ENCODE measurements at places on chromosomes 2 and 18. TPM values are rescaled to one million over a fixed set of nuclear protein-coding genes. Genes with fewer than 3 reads are reported as not detected.

DNA sequence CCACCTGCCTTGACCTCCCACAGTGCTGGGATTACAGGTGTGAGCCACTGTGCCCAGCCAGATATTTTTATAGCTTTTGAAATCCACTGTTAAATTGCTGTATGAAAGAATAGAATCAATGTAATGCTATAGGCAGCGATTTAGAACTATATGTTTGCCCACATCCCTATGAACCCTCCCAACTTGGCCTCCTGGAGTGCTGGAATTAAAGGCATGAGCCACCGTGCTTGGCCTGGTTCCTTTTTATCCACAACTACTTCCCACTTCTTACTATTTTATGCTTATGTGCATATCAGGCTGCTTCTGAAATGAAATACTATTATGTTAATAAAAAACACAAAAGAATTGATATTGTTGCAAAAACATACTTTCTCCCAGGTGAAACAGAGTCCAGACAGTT is 11.6 kb upstream of the PTPN2 start:
- no peak for DNase-seq

The RSAD2 gene
- total RNA-seq, result 0.20 TPM

DNA sequence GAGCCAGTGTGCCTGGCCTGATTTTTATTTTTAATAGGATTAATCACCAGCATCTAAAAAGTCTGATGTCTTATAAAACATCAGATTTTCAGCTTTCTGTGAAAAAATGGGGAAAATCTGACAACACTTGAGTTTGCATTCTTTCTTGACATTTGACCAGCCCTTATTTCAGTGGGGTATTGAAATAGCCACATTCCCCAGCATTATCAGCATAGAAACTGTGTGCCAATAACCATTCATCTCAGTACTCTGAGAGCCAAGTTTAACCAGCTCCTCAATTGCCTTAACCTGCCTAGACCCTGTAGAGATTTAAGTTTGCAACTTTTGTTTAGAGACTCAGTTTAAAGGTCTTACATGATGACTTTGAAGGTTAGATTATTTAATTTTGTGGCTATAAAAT is 155.0 kb downstream of the CERS6 start:
- no peak for DNase-seq

DNA sequence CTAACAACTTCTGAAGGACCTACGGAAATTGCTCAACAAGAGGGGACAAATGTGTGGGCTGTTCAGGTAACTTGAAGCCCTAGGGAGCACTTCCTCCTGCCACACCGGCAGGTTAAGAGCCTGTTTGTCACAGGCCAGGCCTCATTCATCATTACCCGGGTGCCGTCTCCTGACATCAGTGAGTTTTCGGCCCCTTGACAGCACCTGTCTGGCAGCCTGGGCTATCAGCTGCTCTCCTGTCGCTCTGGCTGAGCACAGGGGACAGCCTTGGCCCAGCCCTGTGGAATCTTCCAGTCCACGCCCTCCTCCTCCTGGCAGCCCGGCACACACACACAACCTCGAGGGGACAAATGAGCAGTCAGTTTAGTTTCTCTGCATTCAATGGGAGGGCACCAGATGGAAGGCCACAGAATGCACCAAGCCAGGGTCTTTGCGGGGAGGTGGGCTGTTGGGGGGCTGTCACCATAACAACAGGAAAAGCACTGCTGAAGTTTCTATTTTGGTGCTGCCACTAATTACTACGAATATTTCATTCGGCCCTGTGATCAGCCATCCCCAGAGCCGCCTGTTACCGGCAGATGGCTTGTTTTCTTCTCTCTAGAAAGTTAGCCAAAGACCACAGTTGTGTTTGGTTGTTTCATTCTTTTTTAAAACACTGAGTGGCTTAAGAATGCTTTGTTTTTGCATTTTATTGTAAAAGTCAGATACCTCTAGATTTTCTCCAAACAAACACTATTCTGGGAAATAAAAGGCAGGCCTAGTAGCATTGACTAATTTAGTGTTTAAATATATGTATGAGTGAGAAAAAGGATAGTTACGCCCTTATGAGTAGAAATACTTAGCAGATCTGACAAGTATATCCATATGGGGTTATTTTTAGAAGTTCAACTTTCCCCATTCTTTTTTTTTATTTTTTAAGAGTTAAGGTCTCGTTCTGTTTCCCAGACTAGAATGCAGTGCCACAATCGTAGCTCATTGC is 189.9 kb upstream of the NDUFV2 start:
- DNase-seq, result no peak

The PPP1R1C gene
- total RNA-seq, result 1.9 TPM

The C2orf69 gene
- 12.9 TPM for total RNA-seq

The FAM110C gene
- total RNA-seq, result 31.4 TPM

- no peak for DNase-seq
Observed at GRCh38 chr18:11760498-11761167, 71.6 kb downstream of the GNAL start.

DNA sequence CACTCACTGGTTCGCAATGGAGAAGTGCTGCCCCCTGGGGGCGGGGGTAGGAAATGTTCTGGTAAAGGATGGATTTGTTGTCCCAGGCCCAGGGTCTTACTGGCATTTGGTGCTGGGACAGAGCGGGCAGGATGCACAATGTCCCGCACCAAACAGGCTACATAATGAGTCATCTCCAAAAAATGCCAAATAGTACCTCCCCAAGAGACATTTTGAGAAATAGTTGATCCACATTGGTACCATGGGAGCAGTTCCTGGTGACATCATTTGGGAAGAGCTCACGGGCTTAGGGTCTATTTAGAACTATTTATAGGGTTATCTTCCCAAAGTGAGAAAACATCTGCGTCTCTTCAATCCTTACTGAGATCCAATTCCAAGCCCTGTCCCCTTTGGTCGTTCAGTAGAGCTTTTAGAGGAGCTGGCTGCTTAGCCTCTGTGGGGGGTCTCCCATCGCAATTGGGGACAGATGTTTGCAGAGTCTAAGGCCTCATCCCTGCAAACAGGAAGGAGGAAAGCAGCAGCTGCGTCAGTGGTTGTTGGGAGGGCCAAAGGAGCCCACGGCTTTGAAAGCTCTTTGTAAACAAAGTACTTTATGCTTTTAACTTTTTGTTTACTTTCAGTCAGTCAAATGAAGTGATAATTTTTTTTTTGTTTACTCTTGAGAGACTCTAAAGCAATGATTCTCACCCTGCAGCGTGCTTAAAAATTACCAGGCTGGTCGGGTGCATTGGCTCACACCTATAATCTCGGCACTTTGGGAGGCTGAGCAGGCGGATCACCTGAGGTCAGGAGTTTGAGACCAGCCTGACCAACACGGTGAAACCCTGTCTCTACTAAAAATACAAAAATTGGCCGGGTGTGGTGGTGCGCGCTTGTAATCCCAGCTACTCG is 49.3 kb downstream of the GREB1 start:
- DNase-seq, result peak; percentile 25

- DNase-seq, result no peak
Observed at GRCh38 chr2:204226305-204226880, 289.8 kb downstream of the ICOS start.

- peak; percentile 91 for DNase-seq
Observed at GRCh38 chr2:64203858-64204632, 59.8 kb upstream of the PELI1 start.

DNA sequence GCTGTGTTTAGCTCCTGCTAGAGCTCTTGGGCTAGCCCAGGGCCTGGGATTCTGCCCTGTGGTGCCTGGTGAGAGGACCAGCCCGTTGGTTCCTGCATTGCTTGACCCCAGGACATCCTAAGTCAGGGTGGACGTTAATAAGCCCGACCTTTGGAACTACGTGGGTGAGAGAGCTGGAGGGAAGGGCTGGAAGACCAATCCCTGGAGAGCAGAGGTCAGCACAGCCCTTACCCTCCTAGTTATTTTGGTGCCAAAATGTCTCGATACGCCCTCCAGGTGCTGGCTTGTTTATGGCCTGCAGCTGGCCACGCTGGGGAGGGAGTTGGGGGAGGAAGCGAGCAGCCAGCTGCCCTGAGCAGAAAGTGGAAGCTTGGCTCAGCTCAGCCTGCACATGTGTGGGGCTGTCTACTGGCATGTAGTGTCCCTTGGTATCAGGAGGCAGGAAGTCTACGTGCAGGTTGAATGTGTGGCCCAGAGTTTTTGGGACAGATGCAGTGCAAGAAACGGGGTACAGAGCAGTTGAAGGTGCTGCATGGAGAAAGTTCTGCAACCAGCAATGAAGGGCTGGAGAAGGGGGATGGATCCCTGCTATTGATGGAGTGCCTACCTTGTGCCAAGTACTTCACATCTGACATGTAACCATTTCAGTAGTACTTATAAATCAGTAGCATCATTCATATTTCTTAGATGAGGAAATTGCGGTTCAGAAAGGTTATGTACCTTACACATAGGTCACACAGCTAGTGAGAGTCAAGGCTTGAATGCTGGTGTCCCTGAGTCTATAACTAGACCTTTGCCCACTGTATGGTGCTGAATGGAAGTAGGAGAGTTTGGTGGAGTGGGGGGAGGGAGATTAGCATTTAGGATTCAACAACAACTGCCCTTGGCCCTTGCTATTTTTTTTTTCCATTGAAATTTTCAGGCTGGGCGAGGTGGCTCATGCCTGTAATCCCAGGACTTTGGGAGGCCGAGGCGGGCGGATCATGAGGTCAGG is 5.0 kb upstream of the DGKD start:
- no peak for DNase-seq

- no peak for DNase-seq
Observed at GRCh38 chr2:66174491-66174890, 260.4 kb upstream of the MEIS1 start.

- peak; percentile 19 for DNase-seq
Observed at GRCh38 chr18:985212-985661, 80.6 kb downstream of the ADCYAP1 start.

- DNase-seq, result no peak
Observed at GRCh38 chr2:176656038-176656775, 387.0 kb downstream of the MTX2 start.

DNA sequence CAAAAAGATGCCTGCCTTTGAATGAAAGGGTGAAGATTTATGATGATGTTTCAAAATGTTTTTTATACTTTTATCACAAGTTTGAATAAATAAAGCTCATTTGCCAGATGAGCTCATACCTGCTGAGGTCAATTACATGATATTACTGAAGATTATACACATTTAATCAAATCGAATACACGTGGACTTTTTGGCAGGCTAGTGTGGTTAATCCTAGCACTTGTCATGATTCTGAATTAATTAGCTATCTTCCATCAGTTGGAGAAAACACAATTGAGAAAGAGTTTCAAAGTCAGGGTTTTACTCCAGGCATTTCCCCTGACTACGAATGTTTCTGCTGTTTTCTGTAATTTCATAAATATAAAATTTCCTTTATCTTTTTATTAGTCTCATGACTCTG is 54.4 kb downstream of the LRPPRC start:
- DNase-seq, result no peak

GRCh38 chr2:23615216-23616020 is 230.4 kb downstream of the KLHL29 start:
- no peak for DNase-seq

The MGAT4A gene
- total RNA-seq, result 8.7 TPM

DNA sequence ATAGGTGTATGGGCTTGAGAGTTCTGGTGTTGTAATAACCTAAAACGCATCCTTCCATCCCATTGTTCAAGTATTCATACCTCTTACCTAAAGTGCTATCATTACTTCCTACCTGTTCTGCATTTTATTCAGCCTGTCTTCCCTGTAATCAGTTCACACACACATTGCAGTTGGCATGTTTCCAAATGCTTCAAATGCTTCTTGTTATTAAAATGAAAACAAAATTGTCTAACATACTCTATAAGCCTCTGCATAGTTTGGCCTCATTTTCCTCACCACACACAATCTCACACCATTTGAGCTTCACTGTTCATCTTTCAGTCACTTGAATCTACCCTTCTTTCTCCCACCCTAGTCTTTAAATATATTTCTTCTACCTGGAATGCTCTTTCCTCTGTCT is 1178.2 kb upstream of the NRXN1 start:
- no peak for DNase-seq

DNA sequence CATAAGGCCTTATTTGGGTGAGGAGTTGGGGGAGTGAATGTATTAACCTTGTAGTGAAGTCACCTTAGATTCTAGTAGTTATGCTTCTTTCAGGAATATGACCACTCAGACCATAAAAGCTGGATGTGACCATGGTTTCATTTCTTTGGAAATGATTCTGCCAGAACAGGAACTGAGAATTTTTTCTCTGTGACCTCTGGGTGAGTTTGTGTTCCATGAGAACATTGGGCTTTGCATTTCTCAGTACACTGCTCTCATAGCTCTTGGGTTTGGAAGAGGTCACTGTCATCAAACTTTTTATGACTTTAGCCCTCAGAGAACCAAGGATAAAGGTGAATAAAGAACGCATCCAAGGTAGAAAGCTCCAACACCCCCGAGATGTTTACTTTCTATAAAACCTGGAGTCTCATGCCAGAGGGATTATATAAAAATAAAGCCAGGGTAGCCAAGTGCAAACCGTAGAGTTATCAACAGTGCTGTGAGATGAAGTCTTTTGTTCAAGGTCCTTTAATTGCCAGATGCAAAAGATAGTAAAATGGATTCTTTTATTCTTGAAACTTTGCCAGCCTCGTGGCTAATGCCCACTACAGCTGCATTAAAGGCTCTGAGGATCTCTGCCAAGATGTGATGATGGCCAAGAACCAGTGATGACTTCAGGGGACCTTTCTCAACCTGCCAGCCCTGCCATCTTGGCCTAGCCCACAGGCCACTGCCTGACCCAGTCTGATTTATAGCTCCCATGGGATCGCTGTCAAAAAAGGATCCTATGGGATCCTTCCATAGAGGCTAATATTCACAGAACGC is 27.8 kb upstream of the MAT2A start:
- DNase-seq, result no peak

DNA sequence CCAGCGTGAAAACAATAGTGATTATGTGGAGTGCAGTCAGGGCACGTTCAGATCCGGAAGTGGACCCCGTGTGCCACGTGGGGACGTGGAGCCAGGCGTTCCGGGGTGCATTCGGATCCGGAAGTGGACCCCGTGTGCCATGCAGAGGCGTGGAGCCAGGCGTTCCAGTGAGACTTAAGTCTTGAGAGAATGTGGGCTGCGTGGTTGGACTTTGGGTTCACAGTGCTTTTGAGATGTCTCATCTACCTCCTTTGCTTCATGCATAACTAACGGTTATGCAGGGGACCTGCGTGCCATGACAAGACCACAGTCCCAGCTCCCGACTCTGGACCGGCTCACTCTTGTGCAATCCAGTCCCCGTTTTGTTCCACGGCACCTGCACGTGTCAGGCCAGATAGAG is 28.8 kb downstream of the CTDP1 start:
- no peak for DNase-seq

DNA sequence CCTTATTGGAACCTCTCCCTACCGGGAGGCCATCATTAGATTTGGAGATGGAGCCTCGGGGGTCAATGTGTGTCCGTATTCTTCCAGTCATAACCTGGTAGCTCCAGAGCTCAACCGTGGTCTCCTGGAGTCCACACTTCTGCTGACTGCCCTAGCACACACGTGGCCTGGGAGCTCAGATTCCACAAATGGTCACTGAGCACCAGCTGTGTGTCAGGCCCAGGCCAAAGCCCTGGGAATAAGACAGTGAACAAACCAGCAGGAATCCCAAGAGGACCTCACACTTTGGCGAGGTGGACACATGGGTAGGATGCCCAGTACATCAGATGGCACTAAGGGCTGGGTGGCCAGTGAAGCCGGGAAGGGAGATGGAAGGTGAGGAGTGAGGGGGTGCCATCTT is 15.5 kb downstream of the GYPC start:
- no peak for DNase-seq

Data from renal cortical epithelial cell (primary cell).